ENCODE measurements at places on chromosomes 13 and 19. TPM values are rescaled to one million over a fixed set of nuclear protein-coding genes. Genes with fewer than 3 reads are reported as not detected.

GRCh38 chr19:17420475-17420924, 653 bp downstream of the MVB12A start:
- no peak for DNase-seq

GRCh38 chr19:49441210-49441959, at the start of gene SLC17A7:
TSS of gene SLC17A7 (minus strand) at chr19:49441527. CDS start at chr19:49441379, 148 bp downstream.
- peak; percentile 82 for DNase-seq

ZNF888 gene
- 0.86 TPM for polyA plus RNA-seq

DNA sequence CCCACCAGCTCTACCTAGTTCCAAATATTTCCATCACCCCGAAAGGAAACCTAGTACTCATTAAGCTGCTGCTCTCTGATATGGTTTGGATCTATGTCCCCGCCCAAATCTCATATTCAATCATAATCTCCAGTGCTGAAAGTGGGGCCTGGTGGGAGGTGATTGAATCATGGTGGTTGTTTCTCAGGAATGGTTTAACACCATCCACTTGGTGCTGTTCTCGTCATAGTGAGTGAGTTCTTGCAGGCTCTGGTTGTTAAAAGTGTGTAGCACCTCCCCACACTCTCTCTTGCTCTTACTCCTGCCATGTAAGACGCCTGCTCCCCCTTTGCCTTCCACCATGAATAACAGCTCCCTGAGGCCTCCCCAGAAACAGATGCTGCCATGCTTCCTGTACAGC, 43.4 kb upstream of the MED4 start:
- DNase-seq = no peak

DNA sequence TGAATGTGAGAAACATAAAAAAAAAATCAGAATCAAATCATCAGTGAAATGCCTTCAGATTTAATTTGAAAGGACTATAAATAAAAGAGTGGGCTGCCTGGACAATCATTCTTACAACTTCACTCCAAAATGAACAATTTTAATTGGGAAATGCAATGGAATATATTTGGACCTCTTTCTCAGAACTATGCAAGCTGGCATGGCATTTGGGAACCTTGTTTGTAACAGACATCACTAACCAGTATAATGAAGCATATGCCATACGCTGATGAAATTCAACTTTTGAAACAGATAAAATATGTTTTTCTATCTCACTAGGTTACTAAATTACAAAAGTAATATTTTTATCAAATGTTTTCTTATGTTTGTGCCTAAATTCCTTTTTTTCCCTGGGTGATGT, 64.2 kb upstream of the FAM216B start:
- no peak for DNase-seq

DNA sequence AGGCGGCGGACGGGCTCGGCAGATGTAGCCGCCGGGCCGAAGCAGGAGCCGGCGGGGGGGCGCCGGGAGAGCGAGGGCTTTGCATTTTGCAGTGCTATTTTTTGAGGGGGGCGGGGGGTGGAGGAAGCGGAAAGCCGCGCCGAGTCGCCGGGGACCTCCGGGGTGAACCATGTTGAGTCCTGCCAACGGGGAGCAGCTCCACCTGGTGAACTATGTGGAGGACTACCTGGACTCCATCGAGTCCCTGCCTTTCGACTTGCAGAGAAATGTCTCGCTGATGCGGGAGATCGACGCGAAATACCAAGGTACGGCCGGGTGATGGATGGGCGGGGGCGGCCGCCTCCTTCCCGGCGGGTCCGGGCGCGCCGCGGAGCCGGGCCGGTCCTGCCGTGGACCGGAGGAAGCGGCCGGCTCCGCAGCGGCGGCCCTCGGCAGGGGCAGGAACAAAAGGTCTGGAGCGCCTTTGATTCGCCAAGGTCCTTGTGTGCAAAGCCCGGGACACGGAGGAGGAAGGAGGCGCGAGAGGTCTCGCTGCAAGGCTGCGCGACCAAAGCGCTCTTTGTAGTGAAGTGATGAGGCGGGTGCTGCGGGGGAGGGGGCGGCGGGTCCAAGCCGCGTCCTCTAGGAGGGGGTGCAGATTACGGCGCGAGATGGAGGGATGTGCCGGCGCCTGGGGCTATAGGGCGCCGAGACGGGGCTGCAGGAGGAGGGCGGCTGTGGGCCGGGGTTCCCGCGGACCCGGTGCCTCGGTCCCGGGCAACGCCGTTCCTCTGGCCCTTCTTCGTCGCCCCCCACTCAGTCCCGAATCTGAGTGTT, 689 bp downstream of the ING1 start:
- DNase-seq = no peak

GRCh38 chr13:97858161-97858560, 95.3 kb upstream of the IPO5 start:
- DNase-seq = no peak

DNA sequence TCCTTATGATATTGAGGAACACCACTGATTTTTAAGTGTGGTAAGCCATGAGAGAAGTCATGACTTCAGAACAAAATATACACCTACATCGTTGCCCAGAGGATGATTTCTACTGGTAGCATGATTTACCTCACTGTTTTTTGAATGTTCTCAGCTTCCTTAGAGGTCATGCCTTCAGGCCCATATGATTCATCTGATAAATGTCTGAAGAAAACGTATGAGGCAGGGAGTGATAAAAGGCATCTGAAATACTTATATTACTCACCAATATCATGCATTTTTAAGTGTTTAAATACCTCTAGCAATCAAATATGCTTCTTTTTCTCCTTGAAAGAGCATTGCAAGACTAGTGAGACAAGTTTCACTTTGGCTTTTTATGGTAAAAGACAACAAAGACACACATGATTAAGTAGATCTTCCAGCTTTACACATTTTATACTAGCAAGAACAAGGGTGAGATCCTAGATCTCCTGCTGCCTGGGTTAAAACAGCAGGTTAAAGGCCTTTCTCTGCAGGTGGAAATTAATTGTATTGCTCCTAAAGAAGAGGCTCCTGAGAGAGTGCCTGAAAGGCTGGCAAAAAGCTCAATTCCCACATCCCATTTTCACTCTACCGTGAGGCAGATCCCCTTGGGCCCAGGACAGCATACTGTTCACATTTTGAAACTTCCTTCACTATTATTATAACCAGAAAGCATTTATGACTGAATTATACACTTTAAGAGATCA, 432.4 kb downstream of the SLITRK1 start:
- no peak for DNase-seq

DNA sequence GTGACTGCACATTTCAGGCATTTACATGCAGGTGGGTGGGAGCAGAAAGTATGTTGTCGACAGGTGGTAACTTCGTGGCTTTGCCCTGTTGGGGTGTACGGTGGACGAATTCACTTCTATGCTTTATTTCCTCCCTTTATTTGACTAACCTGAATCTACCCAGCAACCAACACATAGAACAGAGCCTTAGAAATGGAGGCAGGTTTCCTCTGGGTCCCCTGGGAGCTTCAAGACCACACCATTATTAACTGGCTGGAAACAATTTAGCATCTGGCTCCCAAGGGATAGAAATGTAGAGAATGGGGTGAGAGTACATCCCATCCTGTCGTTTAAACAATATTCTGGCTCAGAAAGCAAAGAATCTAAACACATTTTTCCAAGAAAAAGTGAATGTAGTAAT, 244.4 kb downstream of the DLEU7 start:
- no peak for DNase-seq

All from H1 (cell line).